ENCODE measurements at places on chromosomes 13 and 19.

DNA sequence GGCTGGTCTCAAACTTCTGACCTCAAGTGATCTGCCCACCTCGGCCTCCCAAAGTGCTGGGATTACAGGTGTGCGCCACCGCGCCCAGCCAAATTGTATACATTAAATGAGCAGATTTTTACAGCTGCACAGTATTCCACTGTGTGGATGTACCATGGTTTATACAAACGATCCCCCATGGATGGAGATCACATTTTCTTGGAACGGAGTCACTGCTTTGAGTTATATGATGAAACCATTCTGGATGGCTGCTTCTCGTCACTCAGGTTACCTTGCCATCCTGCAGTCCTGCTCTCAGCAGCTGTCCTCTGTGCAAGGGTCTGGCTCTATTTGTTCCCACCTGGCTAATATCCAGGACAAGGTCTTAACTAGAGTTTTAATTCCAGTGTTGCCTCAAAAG, 39.1 kb upstream of the SLC15A1 start:
- no peak for DNase-seq

DNA sequence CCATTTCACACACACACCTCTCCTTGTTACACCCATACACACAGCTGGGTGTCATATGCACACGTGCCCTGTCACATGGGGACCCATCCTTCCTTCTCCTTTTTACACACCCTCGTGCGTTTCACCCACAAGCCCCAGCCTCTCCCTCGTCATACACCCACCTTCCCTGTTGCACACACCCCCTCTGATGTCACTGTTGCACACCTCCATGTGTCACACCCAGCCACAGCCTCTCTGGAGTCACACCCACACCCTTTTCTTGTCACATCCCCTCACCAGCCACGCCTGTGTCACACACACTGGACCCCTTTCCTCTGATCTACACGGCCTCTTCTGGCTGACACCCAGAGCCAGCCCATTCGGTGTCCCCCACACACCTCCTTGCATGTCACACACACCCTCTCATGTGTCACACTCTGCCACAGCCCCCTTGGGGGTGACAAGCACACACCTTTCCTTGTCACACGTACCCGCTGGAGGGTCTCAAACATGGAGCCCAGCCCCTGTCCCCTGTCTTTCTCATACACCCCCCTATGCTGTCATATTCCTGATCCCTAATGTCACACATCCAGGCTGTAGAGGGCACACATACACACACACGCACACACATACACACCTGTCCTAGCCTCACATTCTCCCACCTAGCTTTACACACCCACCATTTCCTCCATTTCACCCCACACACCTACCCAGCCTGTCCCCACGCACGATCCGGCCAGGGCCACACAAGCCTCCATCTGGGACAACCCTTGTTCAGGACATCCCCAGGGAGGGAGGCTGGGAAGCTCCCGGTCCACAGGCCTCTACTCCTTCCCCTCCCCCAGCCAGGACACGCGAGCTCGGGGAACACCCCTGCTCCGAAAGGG, 1.4 kb downstream of the NOVA2 start:
- no peak for DNase-seq

- DNase-seq: no peak
Measured at GRCh38 chr19:1026783-1027649, 608 bp downstream of the CNN2 start.

GRCh38 chr13:97631158-97631557, 197.2 kb downstream of the RAP2A start:
- DNase-seq: no peak

- no peak for DNase-seq
Measured at GRCh38 chr13:33183431-33184111, 102.0 kb downstream of the STARD13 start.

DNA sequence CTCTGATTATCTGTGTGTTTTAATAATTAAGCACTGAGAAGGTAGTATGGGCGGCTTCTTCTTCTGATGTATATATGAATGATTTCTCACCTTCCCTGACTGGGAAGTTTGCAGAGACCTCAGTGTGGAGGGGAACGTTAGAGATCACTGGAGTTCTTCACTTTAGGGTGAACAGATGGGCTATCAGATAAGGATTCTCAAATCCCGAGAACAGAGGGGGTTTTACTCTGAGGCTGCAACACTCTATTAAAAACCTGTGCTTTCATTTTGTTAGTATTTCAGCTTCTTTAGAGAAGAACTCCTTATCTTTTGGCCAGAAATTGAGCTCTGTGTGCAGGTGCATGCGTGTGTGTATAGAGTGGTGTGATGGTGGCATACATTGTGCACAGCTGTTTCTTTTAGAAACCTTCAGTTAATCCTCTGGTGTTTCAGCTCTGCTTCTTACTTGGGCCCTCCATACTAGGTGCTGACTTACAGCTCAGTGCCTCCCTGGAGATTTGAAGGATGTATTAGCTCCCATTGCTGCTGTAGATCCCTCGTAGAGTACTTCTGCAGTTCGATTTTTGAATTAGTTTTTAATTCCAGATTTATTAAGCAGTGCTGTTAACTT, 45.3 kb upstream of the PCDH9 start:
- DNase-seq: no peak

- no peak for DNase-seq
Measured at GRCh38 chr19:8398311-8398771, 8.2 kb downstream of the RAB11B start.

GRCh38 chr13:71704656-71705055, 162.3 kb downstream of the DACH1 start:
- no peak for DNase-seq

- peak; percentile 5 for DNase-seq
Measured at GRCh38 chr13:92355213-92355612, 871.4 kb upstream of the GPC6 start.

GRCh38 chr13:30892966-30893365, 13.1 kb upstream of the MEDAG start:
- no peak for DNase-seq

DNA sequence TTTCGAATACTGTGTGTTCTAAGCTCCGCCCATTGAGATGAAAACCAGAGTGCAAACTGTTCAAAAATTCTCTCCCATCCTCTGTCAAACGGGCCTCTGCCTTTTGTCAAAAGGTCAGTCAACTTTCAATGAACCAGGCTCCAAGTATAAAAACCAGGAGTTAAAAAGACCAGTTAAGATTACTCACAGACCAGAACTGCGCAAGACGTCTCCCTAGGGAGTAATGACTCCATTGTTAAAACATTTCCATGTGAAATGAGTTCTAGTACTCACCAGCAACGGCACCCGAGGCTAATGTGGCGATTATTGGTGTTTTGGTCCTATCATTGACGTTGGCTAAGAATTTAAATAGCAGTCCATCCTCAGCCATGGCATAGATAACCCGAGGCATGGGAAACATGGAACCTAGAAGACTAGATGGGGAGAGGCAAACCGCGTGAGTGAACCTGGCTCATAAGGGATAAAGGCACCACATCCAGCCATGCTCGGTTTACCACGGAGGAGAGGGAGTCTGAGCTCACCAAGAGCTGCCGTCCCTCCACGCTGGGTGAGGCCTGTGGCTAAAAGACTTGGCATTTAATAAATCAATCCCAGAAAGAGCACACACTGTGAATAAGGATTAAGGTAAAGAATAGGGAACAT, 73.3 kb downstream of the SLC7A1 start:
- no peak for DNase-seq

GRCh38 chr13:52947921-52948373, 80.7 kb upstream of the OLFM4 start:
- DNase-seq: no peak

DNA sequence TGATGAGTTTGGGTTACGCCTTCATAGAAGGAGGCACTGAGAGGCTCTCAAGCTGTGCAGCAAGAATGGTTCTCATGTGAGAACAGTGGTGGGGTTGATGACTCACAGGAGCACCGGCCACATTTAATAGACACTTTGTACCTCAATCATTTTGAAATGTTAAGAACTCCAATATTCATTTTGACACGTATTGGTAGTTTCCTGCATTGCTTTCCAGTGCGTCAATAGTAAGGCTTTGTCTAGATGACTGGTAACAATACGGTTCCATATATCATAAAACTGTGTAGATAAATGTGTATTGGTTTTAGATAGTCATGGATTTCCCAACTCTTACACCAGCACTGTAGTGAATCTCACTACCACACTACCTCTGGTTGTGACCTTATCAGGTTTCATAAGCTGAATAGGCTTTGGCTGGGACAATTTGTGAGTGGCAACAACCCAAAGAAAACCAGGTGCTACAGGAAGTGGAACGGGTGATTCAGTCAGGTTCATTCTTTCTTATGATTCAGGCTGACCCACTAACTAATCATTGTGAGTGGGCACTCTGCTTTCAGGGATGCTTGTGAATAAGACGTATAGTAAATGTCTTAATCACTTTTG, 362.6 kb downstream of the KLF5 start:
- DNase-seq: no peak
